Left ventricle myocardium superior (tissue), 1 donor: ENCODE measurements at places on chromosomes 1 and 21.

DNA sequence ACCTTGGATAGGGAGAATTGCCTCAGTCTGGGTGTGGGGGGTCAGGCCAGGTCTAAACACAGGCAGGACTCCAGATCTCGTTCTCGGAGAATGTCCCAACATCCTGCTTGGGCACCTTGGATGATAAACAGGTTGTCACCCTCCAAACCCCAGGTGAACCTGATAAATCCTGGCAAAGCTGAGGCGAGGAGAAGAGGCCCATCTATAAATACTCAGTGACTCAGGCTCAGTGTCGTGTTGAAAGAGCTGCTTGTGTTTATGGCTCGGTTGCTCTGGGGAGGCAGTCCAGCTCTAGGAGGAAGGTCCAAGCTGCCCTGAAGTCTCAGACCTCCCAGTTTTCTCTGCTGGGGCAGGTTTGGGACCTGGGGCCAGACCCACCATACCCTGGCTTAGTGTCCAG is 15.8 kb upstream of the TRIM63 start:
- no peak for DNase-seq

DNA sequence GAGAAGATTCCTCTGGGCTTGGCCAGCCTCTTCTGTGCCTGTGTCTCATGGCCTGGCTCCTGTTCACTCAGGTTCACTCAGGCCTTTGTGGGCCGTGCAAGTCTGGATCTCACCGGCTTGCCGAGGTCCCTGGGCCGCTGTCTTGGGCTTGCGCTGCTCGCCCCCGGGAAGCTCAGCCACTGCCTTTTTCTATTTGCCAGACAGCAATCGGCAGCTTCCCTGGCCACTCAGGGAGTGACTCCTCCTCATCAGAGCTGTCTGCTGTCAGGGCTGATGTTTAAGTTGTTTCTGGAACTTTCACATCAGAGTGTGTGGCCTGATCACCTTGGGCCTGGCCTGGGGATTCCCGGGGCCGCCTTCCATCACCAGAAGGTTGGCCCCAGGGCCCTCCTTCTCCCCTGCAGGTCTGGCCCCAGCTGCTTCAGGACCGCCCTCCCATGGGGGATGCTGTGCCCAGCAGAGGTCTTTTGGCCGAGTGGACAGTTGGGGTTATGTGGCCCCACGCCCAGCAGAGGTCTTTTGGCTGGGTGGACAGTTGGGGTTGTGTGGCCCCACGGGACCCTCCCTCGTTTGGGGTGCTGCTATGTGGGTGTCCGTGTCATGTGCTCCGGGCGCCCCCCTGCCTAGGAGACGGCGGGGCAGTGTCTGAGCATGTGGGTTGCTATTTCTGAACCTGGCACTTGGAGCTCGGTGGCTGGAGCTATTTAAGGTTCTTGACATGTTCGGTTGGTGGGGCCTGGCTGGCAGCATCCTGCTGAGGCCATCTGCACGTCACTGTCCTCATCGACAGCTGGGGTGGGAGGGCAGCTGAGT is 12.5 kb downstream of the SLX9 start:
- peak; percentile 82 for DNase-seq

GRCh38 chr1:10909697-10910680 is 102.5 kb upstream of the TARDBP start:
- DNase-seq = peak; percentile 76

DNA sequence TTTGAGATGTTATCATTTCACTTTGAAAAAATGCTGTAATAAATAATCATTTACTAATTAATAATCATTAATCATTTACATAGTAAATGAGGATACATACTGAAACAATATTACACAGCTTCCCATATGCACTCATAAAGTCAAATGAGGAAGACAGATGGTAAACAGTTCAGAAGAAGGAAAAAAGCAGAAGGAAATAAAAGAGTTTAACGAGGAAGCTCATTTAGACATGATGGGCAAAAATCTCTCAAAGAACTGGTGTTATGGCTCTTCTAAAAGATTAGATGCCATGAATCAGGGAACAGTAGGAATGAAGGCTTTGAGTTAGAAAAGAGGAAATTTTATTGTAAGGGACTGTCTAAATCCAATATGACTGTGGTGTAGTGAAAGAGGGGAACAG is 347.6 kb downstream of the PTPRC start:
- no peak for DNase-seq

DNA sequence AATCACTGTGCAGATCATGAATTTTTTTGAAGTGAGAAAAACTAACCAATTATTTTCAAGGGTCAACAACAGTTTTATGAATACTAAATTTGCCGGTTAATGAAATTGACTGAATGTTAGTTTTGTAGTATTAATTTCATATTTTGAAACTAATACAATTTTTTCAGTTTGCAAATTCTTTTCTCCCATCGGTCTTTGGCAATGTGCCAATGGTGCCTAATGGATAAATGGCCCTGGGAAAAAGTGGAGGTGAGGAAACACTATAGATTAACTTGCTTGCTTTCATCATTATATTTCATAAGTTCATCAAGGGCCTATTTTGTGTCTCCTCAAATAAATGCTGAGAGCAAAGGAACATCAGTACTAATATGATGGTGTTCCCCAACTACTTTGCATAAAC is 4.1 kb downstream of the C1orf141 start:
- DNase-seq = no peak

DNA sequence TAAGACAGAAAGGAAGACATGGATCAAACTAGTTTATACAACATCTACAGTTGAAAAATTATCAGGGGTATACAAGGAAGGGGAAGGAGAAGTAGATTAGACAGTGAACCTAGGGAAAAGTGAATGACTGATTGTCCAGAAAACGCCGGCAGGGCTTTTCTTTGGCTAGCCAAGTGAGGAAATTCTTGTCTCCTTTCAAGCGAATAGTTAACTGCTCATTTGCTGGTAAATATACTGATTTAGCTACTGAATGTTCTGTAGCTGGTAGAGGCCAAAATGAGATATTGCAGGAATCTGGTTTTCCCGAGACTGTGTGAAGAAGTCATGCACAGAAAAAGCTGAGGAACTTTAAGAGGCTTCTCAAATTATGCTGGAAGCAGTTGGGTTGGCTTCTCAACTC is 128.5 kb upstream of the ZNHIT6 start:
- DNase-seq = no peak

DNA sequence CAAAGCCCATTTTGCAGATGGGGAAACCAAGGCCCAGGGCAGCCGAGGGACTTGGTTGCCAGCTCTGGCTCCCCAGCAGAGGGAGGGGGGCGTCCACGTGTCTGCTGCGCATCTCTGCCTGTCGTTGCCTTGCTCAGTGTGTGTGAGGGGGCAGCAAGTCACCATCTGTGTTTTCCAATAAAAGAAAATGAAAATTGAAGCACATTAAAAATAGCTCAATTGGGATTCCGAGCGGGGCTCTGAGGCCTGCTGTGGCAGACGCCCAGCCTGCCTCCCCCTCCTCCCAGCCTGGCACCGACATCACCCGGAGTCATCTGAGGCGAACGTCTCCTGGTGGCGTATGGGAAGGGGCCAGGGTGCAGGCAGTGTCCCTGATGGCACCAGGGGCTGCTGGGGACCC is 51.2 kb downstream of the EPHB2 start:
- DNase-seq = no peak

GRCh38 chr1:12127206-12127810 is 39.5 kb upstream of the TNFRSF1B start:
- no peak for DNase-seq

GRCh38 chr1:110326826-110327225 is 12.4 kb upstream of the RBM15 start:
- no peak for DNase-seq

GRCh38 chr1:185291652-185292051 is 25.4 kb downstream of the IVNS1ABP start:
- no peak for DNase-seq

DNA sequence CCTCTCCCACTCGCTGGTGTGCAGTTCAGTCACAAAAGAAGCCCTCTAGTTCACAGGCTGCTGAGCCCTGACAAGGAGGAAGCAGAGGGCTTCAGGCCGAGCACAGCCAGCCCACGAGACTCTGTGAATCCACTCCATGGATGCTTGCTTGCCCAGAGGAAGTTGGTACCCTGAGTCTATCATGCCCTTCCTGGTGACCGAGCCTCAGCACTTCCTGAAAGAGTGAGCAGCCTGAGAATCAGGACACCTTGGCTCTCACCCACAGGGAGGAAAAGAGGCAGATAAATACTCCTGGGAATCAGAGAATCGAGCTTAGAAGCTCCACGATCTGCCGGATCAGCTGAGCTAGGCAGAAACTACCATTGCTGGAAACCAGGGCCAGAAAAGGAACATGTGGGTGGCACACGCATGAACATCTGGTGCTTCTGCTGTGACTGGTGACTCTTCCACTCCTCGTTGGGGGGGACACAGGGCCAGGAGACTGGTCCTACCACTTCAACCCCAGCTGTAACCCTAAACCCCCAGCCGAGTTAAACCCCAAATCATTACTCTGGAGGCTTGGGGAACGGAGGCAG is 376.3 kb upstream of the CAMK1G start:
- peak; percentile 24 for DNase-seq

DNA sequence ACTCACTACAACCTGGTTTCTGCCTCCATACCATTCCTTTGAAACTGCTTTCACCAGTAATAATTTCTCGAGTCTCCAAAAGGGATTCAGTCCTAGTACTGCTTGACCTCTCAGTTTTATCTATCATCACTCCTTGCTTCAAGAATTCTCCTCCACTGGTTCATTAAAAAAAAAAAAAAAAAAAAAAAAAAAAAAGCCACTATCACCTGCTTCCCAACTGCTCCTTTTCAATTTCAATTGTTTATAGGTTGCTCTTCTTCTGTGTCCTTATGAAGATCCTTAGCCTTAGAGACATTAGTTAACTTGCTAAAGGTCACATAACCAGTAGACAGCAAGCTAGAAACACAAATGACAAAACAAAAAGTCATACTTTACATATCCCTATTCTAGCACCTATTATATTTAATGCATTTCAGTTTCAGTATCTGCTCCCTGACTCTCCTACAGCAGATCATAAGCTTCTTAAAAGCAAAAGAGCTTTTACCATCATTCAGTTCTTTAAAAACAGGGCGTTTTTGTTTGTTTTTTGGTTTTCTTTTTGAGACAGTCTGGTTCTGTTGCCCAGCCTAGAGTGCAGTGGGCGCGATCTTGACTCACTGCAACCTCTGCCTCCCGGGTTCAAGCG is 7.1 kb downstream of the NRDC start:
- DNase-seq = no peak

- no peak for DNase-seq
Measured at GRCh38 chr1:230170153-230170547, 103.1 kb downstream of the GALNT2 start.

DNA sequence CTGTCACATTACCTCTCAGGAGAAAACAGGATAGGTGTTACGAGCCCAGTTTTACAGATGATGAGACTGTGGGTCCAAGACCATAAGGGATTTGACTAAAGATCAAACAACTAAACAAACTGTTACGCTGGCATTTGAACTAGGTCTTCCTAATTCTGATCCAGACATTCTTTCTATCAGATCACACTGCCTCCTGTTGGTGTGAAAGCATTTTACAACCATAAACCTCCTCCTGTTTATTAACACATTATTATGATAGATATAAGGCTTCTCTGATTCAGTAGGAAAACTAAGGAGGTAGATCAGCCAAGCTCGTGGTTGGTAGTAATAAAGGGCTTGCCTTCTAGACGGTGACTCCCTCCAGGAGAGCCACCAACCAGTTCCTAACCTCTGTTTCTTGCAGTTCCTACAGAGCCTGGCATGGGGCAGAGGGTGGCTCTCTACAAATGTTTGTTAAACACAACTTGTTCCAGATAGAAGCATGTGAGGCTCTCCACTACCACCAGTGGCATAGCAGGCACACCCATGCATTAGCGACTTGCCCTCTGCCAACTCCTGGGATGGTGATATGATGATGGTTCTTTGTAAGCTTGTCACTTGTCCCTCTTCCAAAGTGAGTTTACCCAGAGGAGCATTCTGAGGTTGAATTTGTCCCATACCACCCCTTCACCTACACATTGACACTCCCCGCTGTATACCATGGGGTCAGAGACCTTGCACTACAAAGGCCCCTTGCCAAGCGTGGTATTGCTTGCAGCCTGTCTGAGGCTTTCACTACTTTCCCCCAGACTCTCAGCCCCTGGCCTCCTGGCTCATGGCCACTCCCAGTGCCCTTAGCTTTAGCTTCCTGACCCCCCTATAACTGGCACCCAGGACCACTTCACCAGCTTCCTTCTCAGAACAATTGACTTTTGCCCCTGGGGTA is 96.4 kb upstream of the HOOK1 start:
- peak; percentile 34 for DNase-seq

GRCh38 chr1:246113555-246114095 is 393.5 kb downstream of the SMYD3 start:
- DNase-seq = no peak

- DNase-seq = no peak
Measured at GRCh38 chr1:177862916-177863315, 106.9 kb downstream of the SEC16B start.

DNA sequence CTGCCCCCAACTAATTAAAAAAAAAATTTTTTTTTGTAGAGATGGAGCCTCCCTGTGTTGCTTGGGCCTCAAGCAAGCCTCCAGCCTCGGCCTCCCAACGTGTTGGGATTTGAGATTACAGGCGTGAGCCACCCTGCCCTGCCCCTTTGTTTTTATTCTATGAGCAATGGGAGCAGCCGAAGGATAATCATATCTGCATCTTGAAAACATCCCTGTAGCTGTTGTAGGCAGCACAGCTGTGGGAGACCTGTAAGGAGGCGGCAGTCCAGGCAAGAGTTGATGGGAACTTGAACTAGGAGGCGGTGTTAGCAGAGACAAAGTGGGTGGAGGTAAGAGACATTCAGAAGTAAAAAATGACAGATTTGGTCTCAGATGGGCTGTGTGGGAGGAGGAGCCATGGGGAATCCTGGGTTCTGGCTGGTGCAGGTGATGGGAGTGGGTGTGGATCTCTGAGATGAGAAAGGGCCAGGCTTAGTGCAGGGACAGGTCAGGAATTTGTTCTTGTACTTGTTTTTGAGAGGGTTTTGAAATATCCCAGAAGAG is 31.3 kb downstream of the STUM start:
- DNase-seq = no peak

- no peak for DNase-seq
Measured at GRCh38 chr1:43691871-43692815, 15.2 kb upstream of the ST3GAL3 start.

- no peak for DNase-seq
Measured at GRCh38 chr21:39348040-39348354, 891 bp downstream of the HMGN1 start.

GRCh38 chr21:38439957-38440356 is 58.3 kb downstream of the ERG start:
- DNase-seq = no peak

DNA sequence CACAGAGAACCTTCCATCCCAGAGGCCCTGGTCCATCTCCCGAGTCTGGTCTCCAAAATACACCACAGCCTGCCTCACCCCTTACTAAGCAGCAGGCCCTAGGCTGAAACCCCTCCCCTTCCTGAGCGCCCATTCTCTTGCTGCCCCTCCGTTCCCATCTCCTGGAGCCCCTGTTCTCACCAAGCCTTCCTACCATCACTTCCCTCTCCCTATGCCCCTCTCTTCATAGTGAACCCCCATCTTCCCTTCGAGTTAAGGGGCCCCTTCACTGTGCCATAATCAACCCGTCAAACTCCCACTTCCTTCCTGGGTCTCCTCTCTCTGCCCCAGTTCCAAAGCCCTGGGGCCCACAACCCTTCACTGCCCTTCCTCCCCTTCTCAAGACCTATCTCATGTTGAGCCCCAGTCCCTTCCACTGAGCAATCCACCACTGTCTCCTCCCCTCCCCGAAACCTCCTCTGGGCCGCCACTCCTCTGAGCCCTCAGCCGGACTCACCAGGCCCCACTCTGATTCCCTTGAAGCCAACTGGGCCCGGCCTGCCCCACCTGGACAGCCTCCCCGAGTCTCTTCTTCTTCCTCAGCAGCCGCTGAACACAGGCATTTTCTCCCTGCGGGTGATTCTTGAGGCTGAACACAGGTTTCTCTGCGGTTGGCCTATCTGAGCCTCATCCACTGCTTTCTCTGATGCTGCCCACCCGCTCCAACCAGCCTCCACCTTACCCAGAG is 42.2 kb upstream of the WASF2 start:
- DNase-seq = no peak
